ENCODE measurements at places on chromosomes 16 and 17. TPM values are rescaled to one million over a fixed set of nuclear protein-coding genes. Genes with fewer than 3 reads are reported as not detected.

Gene AOC2
- total RNA-seq = not detected

Gene TMEM88
- 223 TPM for total RNA-seq

DNA sequence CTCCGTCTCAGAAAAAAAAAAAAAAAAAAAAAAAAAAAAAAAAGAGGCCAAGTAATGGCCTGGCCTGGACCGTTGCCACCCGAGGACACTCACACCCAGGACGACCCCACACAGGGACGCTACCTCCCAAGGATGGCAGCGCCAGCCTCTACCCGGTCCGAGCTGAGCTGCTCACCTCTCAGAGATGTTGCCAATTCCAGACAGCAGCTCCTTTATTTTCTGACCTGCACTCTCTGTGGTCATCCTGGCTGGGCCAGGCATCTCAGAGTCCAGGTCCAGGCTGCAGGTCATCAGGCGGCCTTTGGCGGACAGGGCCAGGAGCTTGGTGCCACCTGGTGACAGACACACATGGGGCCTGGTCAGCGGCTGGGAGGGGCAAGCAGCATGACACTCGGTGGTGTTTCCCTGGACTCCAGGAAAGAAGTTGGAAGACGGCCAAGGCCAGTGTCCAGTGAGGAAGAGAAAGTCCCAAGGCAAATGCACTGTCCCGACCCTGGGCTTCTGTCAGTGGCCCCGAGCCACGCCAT lies 3.1 kb downstream of the FAAP100 start:
- DNase-seq = no peak

- peak; percentile 81 for DNase-seq
These were observed 10.3 kb upstream of the TMEM88 start for GRCh38 chr17:7844292-7845154.

DNA sequence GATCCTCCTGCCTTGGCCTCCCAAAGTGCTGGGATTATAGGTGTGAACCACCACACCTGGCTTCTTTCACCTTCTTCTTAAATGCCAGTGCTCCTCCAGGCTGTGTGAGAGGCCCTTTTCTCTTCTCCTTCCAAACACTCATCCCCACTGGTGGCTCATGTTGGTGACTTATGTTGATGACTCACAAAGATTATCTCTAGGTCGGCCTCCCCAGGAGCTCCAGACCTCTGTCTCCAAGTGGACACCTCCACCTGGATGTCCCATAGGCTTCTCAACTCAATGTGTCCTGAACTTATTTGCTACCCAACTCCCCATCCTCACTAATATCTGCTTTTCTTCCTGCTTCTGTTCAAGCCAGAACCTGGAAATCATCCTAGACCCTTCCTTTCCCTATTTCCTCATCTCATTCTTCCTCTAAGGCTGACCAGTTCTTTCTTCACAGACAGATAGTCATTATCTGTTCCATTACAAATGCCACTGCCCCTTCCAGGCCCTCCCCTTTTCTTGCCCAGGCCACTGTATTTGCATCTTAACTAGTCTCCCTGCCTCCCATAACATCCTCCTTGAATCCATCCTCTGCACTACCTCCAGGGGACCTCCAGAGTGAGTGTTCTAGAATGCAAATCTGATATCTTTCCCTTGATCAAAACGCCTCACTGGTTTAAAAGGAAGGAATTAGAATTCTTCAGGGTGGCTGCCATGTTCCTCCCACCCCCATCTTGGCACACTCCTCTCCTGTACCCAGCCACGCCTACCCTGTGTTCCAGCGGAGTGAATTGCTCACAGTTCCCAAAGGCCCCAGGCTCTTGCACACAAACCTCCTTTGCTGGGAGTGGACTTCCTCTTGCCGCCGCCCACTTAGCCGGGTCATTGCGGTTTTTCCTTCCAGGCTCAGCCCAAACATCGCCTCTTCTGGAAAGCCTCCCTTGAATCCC lies 34.8 kb upstream of the FBXO47 start:
- DNase-seq = peak; percentile 86

DNA sequence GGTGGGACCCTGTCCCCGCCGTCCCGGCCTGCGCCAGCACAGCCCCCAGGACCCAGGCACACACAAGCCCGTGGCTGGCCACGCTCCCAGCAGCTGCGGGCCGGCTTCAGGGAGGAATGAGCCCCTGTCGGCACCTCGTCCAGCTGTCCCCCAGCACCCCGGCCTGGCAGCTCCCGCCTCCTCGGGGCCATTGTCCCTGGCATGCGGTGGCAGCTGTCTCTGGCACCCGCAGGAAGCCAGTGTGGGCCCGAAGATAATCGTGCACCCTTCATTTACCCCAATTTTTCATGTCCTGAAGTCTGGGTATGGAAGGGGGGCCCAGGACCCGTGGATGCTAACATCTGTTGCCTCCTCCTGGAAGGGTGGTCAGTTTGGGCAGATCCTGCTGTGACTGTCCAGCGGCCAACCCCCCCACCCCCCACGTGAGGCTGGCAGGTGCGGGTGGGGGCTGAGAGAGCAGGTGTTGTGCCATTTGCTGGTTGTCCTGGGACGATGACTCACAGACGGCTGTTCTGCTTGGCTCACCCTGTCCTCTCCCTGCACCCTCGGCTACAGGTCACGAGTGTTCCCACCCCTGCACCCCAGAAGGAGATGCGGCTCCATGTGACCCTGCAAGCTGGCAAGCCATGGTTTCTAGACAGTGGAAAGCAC lies 4.0 kb upstream of the LMF1 start:
- no peak for DNase-seq

Gene NLRP1
- 67.7 TPM for total RNA-seq

GRCh38 chr17:68238164-68238870 lies 9.5 kb upstream of the AMZ2 start:
- no peak for DNase-seq

GRCh38 chr17:75512926-75513640 lies 2.3 kb downstream of the CASKIN2 start:
- DNase-seq = no peak

Gene SMPD3
- not detected for total RNA-seq

GRCh38 chr17:51427323-51427811 lies 167.0 kb downstream of the UTP18 start:
- no peak for DNase-seq

Data from ascending aorta (tissue), 2 donors.